ENCODE measurements at places on chromosomes 3 and 15. TPM values are rescaled to one million over a fixed set of nuclear protein-coding genes. Genes with fewer than 3 reads are reported as not detected.

FBXW12 gene
- total RNA-seq, result not detected

RNF168 gene
- 19.0 TPM for total RNA-seq

CAMK1 gene
- total RNA-seq, result 66.6 TPM

SCG5 gene
- 3.2 TPM for total RNA-seq

ZKSCAN7 gene
- 7.4 TPM for total RNA-seq

PAQR5 gene
- total RNA-seq, result 1.5 TPM

UBE2Q2 gene
- 56.0 TPM for total RNA-seq

CISH gene
- 0.62 TPM for total RNA-seq
